ENCODE measurements at places on chromosomes 13 and 19. TPM values are rescaled to one million over a fixed set of nuclear protein-coding genes. Genes with fewer than 3 reads are reported as not detected.

The ACER1 gene
- 0.14 TPM for total RNA-seq

The PROZ gene
- total RNA-seq, result not detected

DNA sequence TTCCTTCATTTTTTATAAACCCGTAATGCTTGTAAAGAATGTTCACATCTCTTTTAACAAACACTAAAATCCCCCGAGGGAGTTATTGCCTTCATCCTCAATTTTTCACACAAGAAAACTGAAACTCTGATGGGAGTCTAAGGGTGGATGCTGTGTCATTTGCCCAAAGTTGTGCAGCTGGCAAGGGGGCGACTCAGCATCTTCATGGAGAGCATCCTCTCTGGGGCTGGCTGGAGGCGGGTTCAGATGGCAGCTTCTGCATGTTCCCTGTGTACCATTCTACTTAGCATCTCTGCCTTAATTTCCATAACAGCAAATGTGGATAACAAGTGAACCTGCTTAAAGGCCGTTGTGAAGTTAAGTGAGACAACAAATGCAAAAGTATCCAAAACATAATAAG, 256.4 kb downstream of the IRS2 start:
- no peak for DNase-seq

- DNase-seq, result no peak
Observed at GRCh38 chr13:84192125-84192524, 309.9 kb upstream of the SLITRK1 start.

GRCh38 chr13:110309661-110310524, 2.8 kb downstream of the COL4A2 start:
- DNase-seq, result no peak

The IQCN gene
- total RNA-seq, result 2.9 TPM

GRCh38 chr19:55802281-55802680, 29.5 kb downstream of the NLRP11 start:
- DNase-seq, result no peak
